ENCODE measurements at places on chromosomes 6 and 20.

- no peak for DNase-seq
Observed at GRCh38 chr6:41680182-41680965, 42.1 kb downstream of the MDFI start.

GRCh38 chr6:31357886-31358285, 907 bp upstream of the HLA-B start:
- no peak for DNase-seq

- DNase-seq = no peak
Observed at GRCh38 chr6:22966691-22967422, 397.5 kb downstream of the HDGFL1 start.

GRCh38 chr6:125099211-125100073, 54.1 kb upstream of the TPD52L1 start:
- DNase-seq = peak; percentile 2
